Breast epithelium (tissue), 4 donors: ENCODE measurements at places on chromosomes 3 and 15. TPM values are rescaled to one million over a fixed set of nuclear protein-coding genes. Genes with fewer than 3 reads are reported as not detected.

Gene ILDR1
- 5.9 TPM for total RNA-seq

Gene GOLGA8J
- 0.44 TPM for total RNA-seq

Gene ZNF621
- total RNA-seq: 24.9 TPM

Gene CCDC9B
- total RNA-seq: 4.0 TPM

Gene NR2F2
- 13.2 TPM for total RNA-seq

Gene ATP8B4
- 9.5 TPM for total RNA-seq

Gene FEZF2
- total RNA-seq: not detected

Gene C3orf20
- total RNA-seq: 0.16 TPM

Gene CHP1
- 107 TPM for total RNA-seq

Gene C3orf85
- not detected for total RNA-seq
